PC-3 (cell line): ENCODE measurements at places on chromosomes 2 and 18. TPM values are rescaled to one million over a fixed set of nuclear protein-coding genes. Genes with fewer than 3 reads are reported as not detected.

DNA sequence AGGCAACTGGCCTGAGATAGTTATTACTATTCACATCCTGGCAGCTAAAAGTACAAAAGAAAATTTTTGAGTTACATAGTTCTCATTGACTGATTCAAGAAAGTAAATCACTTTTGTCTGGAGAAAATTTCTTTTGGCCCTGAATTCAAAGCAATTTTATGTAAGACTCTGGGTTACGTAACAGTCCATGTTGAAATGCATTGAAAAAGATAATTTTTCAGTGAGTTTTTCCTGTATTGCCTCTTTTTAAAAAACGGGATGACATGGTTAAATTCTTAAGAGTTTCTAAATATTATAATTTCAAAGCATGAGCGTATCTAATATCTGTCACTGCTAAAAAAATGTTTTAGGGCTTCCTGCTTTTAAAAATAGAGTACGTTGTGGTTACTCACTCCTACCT is 72.7 kb downstream of the ANKRD12 start:
- no peak for DNase-seq

Gene TUBA3E
- total RNA-seq, result not detected in 2 replicates

DNA sequence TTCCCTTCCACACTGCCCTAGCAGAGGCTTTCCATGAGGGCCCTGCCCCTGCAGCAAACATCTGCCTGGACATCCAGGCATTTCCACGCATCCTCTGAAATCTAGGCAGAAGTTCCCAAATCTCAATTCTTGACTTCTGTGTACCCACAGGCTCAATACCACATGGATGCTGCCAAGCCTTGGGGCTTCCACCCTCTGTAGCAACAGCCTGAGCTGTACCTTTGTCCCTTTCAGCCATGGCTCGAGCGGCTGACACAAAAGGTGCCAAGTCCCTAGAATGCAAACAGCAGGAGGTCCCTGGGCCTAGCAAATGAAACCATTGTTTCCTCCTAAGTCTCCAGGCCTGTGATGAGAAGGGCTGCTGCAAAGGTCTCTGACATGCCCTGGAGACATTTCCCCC is 744.5 kb upstream of the LINC00305 start:
- no peak for DNase-seq

GRCh38 chr2:233145726-233146125 is 85.6 kb downstream of the INPP5D start:
- no peak for DNase-seq

Gene ABCB11
- total RNA-seq, result 0.11 and 0.29 TPM in 2 replicates

GRCh38 chr2:17191223-17191622 is 327.0 kb downstream of the RAD51AP2 start:
- DNase-seq, result no peak

- peak; percentile 15 for DNase-seq
Observed at GRCh38 chr18:27274901-27275300, 89.8 kb upstream of the CHST9 start.

Gene VWC2L
- not detected in 2 replicates for total RNA-seq

DNA sequence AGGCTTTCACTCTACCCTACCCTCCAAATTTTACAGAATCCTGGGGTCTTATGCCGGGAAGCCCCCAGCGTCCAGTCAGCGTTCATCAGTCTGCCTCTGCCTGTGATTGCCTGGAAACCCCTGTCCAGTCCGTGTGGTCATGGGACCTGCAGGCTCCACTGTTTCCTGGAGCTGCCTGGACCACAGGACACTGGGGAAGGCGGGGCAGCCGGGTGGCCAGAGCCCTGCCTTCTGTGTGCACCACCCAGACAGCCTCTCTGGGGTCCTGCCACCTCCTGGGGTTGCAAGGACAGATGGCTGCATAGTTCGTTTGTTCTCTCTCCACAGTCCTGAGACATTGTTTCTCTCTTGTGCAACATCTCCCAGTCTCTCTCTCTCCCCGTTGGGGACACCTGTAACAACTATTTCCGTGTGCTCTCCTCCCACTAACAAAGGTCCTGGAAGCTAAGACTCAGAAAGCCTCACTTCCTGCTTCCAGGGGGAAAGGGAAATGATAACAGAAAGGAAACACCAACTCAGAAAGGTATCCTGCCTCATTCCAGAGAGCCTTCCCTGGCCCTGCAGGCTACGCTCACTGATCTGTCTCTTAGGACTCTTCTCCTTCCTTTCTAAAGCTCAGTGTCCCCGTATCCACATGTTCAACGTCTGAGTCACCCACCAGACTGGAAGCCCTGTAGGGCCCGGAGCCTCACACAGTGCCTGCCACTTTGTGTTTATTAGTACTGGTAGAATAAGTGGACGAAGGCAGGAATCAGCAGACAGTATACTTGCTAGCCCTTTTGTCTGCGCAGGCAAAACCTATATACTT is 192.8 kb upstream of the RAB12 start:
- DNase-seq, result peak; percentile 25

Gene THADA
- total RNA-seq, result 33.6 and 43.1 TPM in 2 replicates

Gene SCYGR4
- not detected in 2 replicates for total RNA-seq

DNA sequence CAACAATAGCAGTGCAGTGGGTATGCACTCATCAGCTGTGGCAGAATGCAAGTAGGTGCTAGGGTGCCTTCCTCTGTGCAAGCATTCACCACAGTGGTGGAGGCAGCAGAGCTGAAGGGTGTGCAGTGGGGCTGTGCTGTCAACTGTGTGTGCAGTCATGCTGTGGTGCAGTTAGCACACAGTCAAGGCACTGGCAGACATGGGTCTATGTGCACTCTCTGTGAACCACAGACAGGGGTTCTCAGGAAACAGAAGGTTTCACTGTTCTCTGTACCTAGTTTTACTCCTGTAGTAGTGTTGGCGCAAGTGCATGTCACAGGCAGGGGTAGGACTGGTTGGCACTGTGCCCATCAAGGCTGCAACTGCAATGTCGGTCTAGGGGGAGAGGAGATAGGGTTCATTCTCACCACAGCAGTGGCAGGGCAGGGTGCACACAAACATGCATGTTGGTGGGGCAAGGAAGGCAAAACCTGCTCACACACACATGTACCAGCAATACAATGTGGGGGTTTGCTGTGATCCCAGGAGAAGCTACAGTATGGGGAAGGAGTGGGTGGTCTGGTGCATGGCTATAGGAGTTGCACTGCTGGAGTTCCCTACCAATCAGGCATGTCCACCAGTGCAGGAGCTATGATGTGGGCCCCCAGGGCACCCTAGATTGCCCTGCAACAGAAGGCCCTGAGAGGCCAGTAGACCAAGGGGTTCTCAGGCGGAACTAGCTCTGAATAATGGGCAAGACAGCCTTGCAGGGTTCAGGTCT is 242.7 kb upstream of the DDX18 start:
- no peak for DNase-seq

Gene PJVK
- total RNA-seq, result 0.87 and 1.6 TPM in 2 replicates

GRCh38 chr2:38748943-38749804 is 2.0 kb downstream of the SRSF7 start:
- DNase-seq, result no peak

GRCh38 chr2:203470371-203470770 is 64.7 kb downstream of the RAPH1 start:
- DNase-seq, result no peak

- DNase-seq, result no peak
Observed at GRCh38 chr2:10760794-10761504, 39.5 kb downstream of the ATP6V1C2 start.

DNA sequence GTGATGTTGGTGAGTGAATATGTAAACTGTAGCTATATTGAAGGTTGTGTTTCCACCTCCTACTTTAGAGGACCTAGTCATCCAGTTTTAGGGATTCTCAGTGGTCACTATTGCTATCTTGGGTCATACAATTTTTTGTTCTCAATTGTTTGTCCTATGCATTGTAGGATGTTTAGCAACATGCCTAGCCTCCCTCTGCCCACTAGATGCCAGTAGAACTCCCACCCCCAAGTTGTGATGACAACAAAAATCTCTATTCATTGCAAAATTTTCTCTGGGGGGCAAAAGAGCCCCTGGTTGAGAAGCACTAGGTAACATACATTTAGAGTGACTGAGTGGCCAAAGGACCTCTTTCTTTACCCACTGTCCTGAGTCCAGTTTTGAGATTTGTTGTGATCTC is 87.3 kb downstream of the LRRTM4 start:
- DNase-seq, result no peak

- DNase-seq, result no peak
Observed at GRCh38 chr2:118133916-118134315, 45.6 kb downstream of the INSIG2 start.

DNA sequence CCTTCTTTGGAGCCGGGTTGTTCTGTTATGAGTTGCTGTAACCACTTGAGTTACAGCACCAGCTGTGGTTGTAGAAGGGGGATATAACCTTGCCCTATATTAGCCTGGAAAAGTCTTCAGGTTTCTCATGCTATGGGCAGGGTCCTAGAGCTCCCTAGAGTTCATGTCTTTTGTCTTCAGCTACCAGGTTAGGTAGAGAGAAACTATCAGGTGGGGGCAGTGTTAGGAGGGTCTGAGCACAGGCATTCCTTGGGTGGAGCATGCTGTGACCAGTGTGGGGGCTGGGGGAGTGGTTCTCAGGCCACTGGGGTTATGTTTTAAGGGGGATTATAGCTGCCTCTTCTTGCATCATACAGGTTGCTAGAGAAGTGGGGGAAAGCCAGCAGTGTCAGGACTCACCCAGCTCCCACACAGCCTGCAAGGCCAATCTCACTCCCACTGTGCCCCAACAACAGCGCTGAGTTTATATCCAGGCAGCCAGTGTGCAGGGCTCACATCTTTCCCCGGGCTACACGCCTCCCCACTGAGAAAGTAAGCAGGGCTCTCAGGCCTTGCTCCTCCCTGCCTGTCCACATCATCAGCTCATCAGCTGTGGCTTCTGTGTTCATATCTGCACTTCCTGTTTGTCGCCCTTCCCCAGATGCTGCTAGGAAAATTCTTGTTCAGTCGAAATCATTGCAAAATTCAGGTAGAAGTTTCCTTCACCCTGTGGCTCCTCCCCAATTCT is 133.8 kb upstream of the NRXN1 start:
- DNase-seq, result no peak

Gene BCL2
- total RNA-seq, result 1.3 and 1.5 TPM in 2 replicates
